Mucosa of gallbladder (tissue), 1 donor: ENCODE measurements at places on chromosomes 16 and 17.

DNA sequence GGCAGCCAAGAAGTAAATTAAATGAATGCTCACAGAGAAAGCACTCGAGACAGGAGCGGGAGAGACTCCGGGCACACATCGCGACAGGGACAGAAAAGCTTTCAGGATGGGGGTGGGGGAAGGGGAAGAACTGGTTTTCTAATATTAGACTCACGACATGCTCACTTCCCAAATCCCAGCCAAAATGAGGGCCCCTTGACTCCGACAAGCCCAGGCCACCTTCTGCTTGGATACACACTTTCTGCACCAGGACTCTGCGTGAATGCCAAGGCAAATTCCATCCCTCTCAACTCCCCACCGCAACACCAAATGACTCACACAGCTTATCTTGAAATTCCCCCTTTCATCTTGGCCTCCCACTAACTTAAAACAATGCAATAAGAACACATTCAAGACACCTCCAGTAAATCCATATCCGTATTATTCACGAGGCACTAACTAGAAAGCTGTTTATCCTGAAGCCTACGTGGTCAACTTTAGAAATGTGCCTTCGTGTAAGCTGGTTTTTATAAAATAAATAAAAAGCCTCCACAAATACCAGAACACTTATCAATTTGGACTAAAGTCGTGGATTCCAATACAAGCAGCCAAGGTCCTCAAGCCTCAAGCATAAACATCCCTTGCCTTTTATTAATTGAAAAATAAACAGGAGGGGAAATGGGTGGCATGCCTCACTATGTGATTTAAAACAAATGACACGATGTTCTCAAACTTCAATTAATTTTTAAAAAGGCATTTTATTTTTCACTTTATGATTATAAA is 46.1 kb downstream of the NXN start:
- peak; percentile 60 for DNase-seq

DNA sequence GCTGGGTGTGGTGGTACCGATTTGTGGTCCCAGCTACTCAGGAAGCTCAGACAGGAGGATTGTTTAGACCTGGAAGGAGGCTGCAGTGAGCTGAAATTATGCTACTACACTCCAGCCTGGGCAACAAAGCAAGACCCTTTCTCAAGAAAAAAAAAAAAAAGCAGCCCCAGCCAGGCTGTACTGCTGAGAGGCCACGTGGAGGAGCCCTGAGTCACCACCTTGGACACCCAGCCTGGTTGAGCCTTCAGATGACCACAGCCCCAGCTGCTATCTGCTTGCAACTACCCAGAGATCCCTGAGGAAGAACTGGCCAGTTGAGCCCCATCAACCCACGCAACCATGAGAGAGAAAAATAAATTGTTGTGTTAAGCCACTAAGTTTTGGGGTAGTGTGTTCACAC is 23.6 kb upstream of the GPRC5C start:
- no peak for DNase-seq

- no peak for DNase-seq
Observed at GRCh38 chr17:55241097-55241496, 23.7 kb upstream of the HLF start.

DNA sequence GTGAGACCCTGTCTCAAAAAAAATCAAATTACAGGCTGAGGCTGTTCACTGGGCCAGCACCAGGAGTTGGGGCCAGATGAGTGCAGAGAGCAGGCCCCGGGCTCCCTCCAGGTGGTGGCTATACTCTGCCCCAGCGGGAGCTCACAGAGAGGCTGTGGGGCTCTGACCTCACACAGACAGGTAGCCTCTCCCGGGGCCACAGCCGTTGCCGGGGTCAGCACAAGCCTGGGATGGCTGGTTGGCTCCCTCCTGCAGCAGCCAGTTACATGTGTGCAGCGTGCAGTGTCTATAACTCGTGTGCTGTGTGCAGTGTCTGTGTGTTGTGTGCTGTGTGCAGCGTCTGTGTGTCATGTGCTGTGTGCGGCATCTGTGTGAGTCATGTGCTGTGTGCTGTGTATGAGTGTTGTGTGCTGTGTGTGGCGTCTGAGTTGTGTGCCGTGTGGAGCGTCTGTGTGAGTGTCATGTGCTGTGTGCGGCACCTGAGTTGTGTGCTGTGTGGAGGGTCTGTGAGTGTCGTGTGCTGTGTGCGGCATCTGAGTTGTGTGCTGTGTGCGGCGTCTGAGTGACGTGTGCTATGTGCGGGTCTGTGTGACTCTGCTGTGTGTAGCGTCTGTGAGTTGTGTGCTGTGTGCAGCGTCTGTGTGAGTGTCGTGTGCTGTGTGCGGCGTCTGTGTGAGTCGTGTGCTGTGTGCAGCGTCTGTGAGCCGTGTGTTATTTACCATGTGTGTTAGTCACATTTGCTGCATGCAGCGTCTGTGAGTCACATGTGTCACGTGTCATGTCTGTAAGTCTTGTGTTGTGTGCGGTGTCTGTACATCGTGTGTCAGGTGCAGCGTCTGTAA is 20.9 kb downstream of the MAPK8IP3 start:
- no peak for DNase-seq

GRCh38 chr16:81838794-81839193 is 59.7 kb downstream of the PLCG2 start:
- no peak for DNase-seq

GRCh38 chr16:89023621-89024511 is 46.9 kb upstream of the CBFA2T3 start:
- no peak for DNase-seq

- no peak for DNase-seq
Observed at GRCh38 chr17:61284746-61285145, 114.9 kb upstream of the TBX2 start.

DNA sequence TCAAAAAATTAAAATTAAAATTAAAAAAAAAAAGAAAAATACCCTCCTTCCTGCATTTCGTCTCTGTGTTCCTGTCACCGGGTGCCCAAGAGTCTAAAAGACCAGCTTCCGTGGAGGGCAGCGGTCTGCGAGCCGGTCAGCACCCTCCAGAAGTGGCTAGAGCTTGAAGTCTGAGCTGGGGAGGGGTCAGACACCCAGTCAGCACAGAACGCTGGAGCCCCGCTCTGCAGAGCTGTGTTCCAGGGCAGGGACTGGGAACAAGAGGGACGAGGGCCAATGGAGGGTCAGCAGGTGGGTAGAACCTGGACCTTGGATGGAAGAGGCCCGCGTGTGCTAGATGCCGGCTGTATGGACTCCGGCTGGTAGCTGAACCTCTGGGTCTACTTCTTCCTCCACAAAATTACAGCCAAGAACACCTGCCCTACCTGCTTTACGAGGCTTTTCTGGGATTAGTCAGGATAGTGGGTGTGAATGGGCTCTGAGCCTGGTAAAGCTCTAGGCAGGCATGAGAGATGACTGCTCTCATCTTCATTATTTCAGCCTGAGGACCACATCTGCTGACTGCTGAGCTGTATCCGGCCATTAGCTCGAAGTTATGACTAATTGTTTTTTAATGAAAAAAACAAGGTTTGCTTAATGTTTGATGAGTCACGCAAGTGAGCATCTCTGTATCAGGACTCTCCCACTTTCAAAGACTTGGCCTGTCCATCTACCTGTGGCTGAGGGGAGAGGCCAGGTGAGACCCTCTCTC is 5.9 kb downstream of the TRPV1 start:
- no peak for DNase-seq

GRCh38 chr17:44307387-44308186 is 814 bp upstream of the RUNDC3A start:
- DNase-seq = no peak

- no peak for DNase-seq
Observed at GRCh38 chr17:63911657-63912100, 621 bp upstream of the CSHL1 start.

GRCh38 chr17:205148-205669 is 23.8 kb upstream of the DOC2B start:
- no peak for DNase-seq

DNA sequence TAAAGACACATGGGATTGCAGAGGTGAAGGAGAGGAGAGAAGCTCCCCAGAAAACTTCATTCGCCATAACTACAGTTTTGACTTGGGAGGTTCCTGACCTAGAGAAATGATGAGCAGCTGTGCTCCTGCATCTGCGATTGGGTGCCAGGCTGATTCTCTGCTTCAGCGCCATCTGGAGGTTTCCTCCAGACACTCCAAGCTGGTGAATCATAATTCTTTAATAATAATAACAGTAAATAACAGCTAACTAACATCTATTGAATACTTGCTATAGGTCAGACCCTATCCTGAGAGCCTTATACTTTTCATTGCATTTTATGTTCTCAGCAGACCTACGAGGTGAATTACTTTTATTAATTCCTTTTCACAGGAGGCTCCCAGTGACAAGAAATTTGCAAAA is 575.8 kb downstream of the TOX3 start:
- no peak for DNase-seq

GRCh38 chr16:74654536-74655050 is 12.1 kb downstream of the RFWD3 start:
- DNase-seq = no peak

GRCh38 chr16:85911251-85911930 is 12.4 kb downstream of the IRF8 start:
- no peak for DNase-seq

GRCh38 chr17:73987845-73988509 is 215.5 kb upstream of the RPL38 start:
- no peak for DNase-seq

DNA sequence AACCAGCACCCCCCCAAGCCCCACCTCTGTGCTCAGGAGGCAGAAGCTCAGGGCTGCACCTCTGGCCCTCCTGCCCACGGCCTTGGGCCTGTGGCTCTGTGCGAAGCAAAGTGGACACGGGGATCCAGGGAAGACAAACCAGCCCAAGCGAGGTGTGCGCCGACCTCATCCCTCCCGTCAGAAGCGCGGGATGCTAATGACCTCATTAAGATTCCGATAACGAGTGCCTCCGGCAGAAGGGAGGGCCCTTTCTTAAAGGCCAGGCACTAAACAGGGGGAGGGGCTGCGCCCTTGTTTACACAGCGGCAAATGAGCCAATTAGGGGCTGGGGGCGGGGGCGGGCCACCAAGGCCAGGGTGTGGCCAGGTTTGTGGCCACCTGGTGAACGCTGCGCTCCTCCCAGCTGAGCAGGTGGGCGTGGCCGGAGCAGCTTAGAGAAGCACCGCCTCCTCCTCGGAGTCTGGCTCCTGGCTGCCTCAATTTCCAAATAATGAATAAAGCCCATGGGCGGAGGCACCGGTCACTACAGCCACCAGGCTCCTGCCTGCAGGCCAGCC is 3.2 kb downstream of the CBX4 start:
- peak; percentile 76 for DNase-seq

DNA sequence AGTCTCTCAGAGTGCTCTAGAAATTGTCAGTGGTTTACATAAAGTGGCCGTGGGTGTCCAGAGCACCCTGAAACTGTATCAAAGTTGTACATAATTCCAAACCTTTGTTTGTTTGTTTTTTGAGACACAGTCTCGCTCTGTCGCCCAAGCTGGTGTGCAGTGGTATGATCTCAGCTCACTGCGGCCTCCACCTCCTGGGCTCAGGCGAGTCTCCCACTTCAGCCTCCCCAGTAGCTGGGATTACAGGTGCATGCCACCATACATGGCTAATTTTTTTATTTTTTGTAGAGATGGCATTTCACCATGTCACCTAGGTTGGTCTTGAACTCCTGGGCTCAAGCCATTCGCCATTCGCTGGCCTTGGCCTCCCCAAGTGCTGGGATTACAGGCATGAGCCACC is 24.3 kb upstream of the ADGRG1 start:
- DNase-seq = peak; percentile 9

DNA sequence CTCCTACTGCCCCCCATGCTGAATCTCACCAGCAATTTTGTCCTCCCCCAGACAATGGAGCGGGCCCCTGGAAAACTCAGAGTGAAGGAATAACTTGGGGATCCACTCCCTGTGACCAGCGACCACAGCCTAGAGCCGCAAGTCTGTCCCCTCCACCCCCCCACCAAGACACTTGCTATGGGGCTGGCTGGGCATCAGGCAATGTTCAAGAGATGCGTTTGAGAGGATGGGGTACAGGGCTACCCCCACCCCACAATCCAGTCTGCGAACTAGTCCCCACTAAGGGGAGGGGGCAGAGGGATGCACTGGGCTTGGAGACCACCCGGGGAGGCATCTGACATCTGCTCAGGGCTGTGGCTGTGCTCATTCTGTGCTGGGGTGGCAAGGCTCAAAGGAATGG is 2.4 kb downstream of the PPL start:
- no peak for DNase-seq

- DNase-seq = no peak
Observed at GRCh38 chr16:83458612-83459011, 349.2 kb upstream of the HSBP1 start.

GRCh38 chr16:28478506-28479180 is 6.5 kb upstream of the NPIPB7 start:
- DNase-seq = no peak

DNA sequence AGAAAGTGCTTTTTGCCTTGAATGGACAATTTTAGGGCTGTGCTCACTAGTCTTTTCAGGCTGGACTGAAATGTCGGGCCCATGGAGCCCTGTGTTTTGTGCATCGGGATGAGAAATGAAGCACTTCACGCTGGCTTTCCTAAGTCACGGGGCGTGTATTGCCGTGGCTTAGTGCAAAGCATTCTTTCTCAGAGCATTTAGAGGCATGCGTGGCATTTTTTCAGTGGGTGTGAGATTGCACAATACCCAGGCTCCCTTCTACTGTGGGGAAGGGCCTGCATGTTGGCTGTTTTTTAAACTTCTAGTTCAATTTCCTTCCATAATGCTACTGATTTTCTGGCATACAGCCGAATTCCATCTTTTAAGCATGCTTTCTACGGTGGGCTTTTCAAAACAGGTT is 12.6 kb upstream of the POLR3E start:
- no peak for DNase-seq

DNA sequence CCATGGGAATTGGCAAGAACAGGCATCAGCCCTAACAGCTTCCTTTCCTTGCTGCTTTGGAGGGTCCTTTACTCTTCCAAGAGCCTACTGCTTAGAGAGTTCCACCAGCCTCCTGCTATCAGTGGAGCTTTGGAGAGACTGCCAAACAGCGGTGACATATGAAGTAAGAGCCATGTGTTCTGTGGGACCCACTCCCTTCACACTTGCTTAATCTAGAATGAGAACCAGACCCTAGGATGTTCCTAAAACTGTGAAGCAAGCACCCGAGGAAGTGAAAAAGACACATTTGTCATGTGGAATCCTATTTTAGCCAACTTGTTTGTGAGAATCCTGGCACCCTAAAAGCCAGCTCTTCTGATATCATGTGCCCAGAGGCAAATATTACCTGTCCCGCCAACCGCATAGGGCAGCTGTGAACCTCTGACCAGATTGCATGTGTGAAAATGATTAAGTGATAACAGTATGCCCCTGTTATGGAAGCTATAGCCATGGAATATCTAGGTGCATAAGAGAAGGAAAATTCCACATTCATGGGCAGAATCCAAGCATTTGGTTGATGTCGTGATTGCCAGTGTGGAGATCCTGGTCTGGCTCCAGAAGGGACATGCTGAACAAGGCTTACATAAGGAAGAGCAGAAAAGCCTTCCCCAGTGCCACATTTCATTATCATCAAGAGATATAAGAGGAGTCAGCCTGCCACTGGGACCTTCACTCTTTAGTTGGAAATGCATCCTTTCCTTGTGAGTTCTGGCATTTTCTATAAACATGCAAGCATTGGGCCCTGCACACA is 18.7 kb downstream of the RCVRN start:
- no peak for DNase-seq

GRCh38 chr17:2946144-2946543 is 117.3 kb downstream of the OR1D5 start:
- no peak for DNase-seq
